Esophagus muscularis mucosa (tissue), 4 donors: ENCODE measurements at places on chromosomes 16 and 17. TPM values are rescaled to one million over a fixed set of nuclear protein-coding genes. Genes with fewer than 3 reads are reported as not detected.

Gene RAPGEFL1
- total RNA-seq, result 5.4 TPM

Gene KCNH6
- not detected for total RNA-seq

Gene NDE1
- total RNA-seq, result 94.9 TPM

Gene VMP1
- total RNA-seq, result 47.3 TPM

Gene CARD14
- total RNA-seq, result 0.32 TPM

Gene ATF7IP2
- 4.6 TPM for total RNA-seq

Gene RCVRN
- total RNA-seq, result not detected

DNA sequence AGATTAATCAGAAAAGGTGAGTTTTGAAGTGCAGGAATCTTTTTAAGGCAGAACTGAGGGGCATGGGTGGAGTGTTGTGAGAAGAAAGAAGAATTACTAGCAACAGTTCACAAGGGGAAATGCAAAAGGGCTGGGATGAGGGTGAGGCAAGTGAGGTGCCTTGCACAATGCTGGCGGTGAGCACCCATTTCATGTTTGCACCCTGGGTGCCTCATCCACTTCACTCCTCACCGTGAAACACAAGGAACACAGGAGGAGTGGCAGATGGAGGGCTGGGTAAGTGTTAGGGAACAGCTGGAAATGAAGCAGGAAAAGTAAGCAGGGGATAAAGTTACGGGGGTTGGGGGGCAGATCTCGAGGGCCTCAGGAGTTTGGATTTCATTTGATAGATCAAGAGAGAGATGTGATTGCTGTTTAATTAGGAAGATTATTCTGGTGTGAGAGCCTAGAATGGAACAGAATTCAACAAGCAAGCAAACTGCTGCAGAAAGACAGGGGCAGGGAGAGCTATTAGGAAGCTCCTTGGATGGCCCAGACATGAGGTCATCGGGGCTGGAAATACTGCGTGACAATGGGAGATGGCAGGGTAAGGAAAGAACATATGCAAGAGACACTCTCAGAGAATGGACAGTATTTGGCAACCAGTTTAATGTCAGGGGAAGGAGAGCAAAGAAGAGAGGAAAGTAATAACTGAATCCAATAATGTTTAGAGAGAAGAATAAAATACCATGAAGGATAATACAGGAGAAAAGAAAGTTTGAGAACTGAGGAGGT is 8.3 kb upstream of the HEATR6 start:
- DNase-seq, result no peak
- peaks cover 13% of the 10 kb centered on the region for H3K4me1 ChIP-seq
- no peaks in the 10 kb centered on the region for H3K36me3 ChIP-seq
- no peak overlapping the region for H3K27ac ChIP-seq
- H3K4me3 ChIP-seq, result no peak overlapping the region
- no peaks in the 10 kb centered on the region for H3K27me3 ChIP-seq

GRCh38 chr16:50099957-50100648 is 34.3 kb downstream of the HEATR3 start:
- H3K27me3 ChIP-seq, result no peaks in the 10 kb centered on the region
- no peak overlapping the region for H3K27ac ChIP-seq
- no peaks in the 10 kb centered on the region for H3K4me1 ChIP-seq
- peaks cover 56% of the 10 kb centered on the region for H3K36me3 ChIP-seq
- DNase-seq, result no peak

GRCh38 chr17:63705657-63706056 is 5.7 kb upstream of the LIMD2 start:
- H3K27ac ChIP-seq, result no peak overlapping the region
- H3K4me1 ChIP-seq, result peaks cover 20% of the 10 kb centered on the region
- no peak overlapping the region for H3K4me3 ChIP-seq
- DNase-seq, result no peak

DNA sequence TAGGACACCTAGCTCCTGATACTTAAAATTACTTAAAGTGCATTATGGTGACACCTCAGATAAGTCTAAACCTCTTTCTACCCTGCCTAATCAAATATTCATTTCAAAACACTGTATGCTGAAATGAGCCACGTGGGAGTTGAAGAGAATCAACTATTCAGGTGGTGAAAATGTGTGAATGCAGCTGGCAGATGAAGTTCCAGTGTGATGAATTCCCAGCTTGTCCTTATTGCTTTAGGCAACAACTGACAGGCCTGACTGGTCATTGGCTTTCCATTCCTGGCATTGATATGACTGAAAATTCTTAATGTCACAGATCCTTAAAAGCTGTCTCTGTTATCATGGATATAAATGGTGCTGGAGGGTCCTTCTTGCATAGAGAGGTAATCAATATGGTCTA is 301.9 kb upstream of the TBX2 start:
- no peaks in the 10 kb centered on the region for H3K36me3 ChIP-seq
- DNase-seq, result no peak
- no peak overlapping the region for H3K4me3 ChIP-seq
- H3K27me3 ChIP-seq, result no peaks in the 10 kb centered on the region
- H3K27ac ChIP-seq, result no peak overlapping the region
- peaks cover 3% of the 10 kb centered on the region for H3K4me1 ChIP-seq

GRCh38 chr16:79312502-79312901 is 288.0 kb downstream of the MAF start:
- no peaks in the 10 kb centered on the region for H3K36me3 ChIP-seq
- H3K4me1 ChIP-seq, result no peaks in the 10 kb centered on the region
- no peak for DNase-seq
- no peaks in the 10 kb centered on the region for H3K27me3 ChIP-seq
- no peak overlapping the region for H3K4me3 ChIP-seq
- no peak overlapping the region for H3K27ac ChIP-seq

GRCh38 chr17:33749171-33749570 is 456.1 kb upstream of the ASIC2 start:
- no peak overlapping the region for H3K27ac ChIP-seq
- peaks cover 9% of the 10 kb centered on the region for H3K4me1 ChIP-seq
- H3K27me3 ChIP-seq, result no peaks in the 10 kb centered on the region
- no peaks in the 10 kb centered on the region for H3K36me3 ChIP-seq
- no peak overlapping the region for H3K4me3 ChIP-seq

DNA sequence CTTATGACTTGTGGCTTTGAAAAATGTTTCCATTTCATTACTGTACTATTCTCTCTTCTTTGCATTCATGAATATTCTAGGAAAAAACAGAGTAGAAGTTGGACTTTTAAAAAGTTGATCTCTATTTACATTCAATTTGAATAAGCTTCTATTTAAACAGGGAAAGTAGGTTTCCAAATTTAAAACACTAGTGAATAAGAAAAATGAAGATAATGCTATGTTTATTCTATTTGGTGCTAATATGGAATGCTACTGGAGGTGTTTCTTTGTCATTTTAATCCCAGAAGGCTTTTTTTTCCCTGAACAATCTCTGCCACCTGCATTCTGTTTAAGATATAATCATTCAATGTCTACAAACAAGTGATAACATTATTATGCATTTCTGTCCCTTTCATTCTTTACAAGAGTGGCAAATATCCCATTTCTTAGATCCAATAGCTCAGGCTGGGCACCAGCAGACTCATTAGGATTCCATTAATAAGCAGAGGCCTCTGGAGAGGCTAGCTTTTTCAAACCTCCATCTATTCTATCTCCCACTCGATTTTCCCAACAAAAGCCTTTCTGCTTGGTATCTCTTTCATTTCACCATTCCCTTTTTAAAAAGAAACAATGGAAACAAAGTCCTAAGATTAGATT is 1001.6 kb upstream of the CDH8 start:
- H3K4me1 ChIP-seq, result no peaks in the 10 kb centered on the region
- H3K36me3 ChIP-seq, result no peaks in the 10 kb centered on the region
- H3K27ac ChIP-seq, result no peak overlapping the region
- H3K27me3 ChIP-seq, result no peaks in the 10 kb centered on the region

DNA sequence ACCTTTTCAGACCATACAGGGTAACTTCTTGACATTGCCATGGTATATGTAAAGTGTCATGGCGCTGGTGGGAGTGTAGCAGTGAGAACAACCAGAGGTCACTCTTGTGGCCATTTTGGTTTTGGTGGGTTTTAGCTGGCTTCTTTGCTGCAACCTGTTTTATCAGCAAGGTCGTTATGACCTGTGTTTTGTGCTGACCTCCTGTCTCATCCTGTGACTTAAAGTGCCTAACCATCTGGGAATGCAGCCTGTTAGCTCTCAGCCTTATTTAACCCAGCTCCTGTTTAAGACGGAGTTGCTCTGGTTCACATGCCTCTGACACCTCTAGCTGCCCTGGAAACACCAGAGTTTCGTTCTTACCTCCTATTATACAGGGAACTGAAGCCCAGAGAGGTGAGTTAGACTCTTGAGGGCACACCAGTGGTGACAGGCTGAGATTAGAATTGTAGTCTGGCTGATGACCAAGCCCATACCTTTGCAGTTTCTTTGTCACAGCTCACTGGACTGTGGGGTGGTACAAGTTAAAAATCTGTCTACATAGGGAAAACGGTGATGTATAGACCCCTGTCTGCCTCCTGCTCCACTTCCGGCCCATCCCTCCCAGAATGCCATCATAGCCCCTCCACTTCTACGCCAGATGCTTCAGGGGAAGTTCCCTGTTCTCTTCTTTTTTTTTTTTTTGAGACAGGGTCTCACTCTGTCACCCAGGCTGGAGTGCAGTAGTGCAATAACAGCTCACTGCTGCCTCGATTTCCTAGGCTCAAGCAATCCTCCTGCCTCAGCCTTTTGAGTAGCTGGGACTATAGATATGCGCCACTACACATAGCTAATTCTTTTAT is 21.0 kb downstream of the KSR1 start:
- no peak overlapping the region for H3K27ac ChIP-seq
- H3K4me1 ChIP-seq, result peaks cover 36% of the 10 kb centered on the region
- no peaks in the 10 kb centered on the region for H3K27me3 ChIP-seq
- no peak for DNase-seq
- H3K36me3 ChIP-seq, result no peaks in the 10 kb centered on the region
- H3K4me3 ChIP-seq, result no peak overlapping the region

- DNase-seq, result no peak
- no peak overlapping the region for H3K4me3 ChIP-seq
- H3K27ac ChIP-seq, result no peak overlapping the region
- peaks cover 34% of the 10 kb centered on the region for H3K36me3 ChIP-seq
Observed at GRCh38 chr16:46907061-46907774, 23.1 kb downstream of the GPT2 start.

DNA sequence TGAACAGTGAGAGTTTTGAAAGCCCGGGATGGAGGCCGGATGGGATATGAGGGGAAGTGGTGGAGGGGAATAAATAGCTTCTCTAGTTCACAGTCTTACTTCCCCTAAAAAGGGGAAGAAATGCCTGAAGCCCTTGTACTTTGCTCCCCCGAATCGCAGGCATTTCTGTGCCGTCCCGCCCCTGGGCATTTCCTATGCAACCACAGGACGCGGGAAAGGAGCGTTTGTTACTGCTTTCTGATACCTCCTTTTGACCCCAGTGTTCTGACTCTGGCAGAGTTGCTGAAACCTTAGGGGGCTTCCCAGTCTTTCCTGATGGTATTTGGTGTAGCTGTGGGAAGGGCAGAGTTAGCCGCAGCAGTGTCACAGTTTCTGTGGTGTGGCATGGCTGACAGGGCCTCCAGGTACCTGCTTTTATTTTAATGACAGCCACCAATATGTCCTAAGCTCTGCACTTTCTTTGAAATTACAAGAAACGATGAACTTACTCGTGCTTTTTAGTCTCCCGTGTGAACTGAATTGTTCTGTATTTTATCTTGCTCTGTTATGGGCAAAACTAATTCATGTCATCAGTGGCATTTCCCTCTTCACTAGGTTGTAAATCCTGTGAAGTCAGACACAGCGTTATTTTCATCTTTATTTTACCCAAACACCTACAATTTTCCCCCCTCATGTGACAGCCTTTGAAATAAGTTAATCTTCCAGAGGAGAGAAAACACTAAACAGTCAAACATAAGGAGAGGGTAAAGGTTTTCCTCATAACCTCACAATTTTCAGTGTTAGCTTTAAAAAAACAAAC is 27.1 kb downstream of the USP10 start:
- H3K4me1 ChIP-seq, result peaks cover 67% of the 10 kb centered on the region
- peak overlapping the region; percentile 55 for H3K27ac ChIP-seq

- DNase-seq, result no peak
- H3K4me3 ChIP-seq, result no peak overlapping the region
- no peaks in the 10 kb centered on the region for H3K4me1 ChIP-seq
- no peaks in the 10 kb centered on the region for H3K27me3 ChIP-seq
Observed at GRCh38 chr17:82924214-82924613, 84.4 kb upstream of the ZNF750 start.

DNA sequence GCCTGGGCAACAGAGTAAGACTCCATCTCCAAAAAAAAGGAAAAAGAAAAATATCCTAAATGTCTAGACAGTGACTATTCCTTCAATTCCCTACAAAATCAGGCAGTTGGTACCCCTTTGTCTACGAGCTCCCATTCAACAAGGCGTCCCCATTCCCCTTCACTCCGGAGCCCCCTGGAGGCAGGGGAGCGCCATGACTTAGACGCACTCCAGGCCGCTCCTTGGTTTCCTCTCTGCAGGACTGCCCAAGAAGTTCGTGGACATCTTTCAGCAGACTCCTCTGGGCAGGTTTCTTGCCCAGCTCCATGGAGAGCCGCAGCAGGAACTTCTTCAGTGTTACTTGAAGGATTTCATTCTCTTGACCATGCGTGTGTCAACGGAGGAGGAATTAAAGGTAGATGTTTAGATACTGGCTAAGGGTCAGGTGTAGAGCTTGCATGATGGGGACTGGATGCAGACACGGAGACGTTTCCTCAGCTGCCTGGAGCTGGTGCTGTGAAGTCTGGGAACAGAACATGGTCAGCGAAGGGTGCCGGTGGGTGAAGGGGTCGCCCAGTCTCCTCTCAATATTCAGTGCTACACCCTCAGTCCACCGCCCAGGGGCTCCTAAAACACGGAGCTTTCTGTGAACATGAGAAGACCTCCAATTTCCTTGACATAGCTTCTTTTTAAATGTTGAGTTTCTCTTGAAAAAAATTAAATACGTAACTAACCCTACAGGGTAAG is 53.3 kb upstream of the ENDOV start:
- H3K27ac ChIP-seq, result no peak overlapping the region
- peaks cover 6% of the 10 kb centered on the region for H3K4me1 ChIP-seq
- DNase-seq, result no peak
- H3K36me3 ChIP-seq, result peaks cover 99% of the 10 kb centered on the region

DNA sequence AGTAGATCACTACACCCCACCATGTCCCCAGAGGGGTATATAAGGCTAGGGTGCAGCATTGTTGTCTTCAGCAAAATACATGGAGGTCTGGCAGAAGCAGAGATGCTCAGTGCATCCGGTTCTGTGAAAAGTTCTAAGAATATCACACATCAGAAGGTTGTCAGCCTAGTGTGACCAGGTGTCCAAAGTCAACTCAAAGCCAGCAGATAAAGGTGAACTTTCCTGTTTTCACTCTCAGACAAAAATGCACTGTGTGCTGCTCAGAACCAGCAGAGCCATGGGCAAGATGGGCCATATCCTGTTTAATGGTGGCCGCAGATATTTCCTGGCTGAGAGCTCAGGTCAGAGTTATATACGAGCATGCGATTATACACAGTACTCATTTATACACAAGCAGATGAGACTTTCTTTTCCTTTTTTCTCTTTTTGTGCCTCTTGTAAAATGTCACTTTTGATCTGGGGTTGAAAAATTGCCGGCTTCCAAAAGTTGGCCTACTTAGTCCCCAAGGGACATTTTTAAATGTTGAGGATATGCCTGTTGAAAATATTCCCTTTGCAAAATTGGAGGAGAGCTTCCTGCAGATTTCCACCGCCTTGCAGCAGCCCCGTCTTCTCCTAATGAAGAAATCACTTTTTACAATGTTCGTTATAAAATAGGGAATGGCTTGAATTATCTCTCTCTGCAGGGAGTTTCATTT is 425.6 kb upstream of the SALL1 start:
- peak; percentile 55 for DNase-seq
- H3K4me3 ChIP-seq, result no peak overlapping the region
- H3K27me3 ChIP-seq, result no peaks in the 10 kb centered on the region
- no peaks in the 10 kb centered on the region for H3K36me3 ChIP-seq
- no peak overlapping the region for H3K27ac ChIP-seq
